Calu3 (cell line): ENCODE measurements at places on chromosomes 4 and X.

DNA sequence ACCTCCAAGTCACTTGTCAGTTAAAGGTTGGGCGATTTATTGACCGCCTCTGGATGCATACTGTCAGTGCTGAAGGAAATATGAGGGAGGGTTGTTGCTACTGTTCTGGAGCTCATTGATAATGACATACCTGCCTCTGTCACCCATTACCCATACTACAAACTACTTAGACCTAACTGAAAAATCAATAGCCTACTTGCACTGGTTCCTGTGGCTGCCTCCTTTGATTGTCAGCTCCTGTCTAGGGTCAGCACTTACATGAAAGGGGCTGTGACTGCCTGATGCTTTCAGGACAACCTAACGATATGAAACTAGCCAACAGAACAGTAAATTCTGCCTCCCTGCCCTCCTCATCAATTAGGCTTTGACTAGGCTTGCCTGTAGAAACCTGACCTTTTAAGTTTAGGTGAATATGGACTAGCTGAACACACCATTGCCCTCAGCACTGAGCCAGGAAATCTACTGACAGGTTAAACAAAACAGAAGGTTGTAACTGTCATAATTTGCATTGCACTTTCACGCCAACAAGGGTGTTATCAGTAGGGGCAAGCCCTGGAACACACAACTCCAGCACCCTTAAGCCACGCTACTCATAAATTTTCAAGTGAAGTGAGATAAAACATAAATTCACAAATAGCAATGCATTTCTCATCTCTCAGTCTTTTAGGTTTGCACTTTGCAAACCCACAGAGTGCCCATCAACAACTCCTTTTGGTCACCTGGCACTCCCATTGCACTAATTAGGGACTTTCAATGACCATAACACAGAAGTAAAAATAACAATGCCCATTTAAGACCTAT, 9.0 kb upstream of the MAB21L2 start:
- no peak for DNase-seq

DNA sequence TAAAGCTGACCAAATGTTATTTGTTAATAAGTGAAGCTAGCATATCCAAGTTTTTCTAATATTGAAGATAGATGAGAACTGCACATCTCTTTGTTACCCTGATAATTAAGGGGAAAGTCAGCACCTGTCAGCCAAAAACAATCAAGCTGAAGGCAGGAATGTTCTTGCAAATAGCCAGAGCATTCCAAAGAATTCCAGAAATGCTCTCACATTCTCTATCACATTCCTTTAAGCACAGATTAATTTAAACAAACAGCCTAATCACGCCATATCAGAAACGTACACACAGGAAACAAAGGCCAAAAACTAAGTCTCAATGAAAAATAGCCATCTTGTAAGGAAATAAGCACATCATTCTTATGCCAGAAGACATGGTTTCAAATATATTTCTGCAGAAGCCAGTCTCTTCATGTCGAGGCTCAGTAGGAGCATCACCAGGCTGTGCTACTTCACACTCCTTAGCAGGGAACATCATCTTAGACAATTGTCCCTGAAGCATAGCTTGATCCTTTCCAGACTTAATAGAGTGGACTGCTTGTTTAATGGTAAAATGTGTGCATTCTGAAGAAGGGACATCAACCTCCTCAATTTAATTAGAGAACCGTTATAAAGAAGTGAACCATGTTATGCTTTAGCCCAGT, 252.9 kb upstream of the TTC29 start:
- DNase-seq: no peak

- no peak for DNase-seq
These were observed 57.0 kb downstream of the MND1 start for GRCh38 chr4:153401501-153401900.

GRCh38 chr4:154292589-154292988, 199.0 kb downstream of the DCHS2 start:
- DNase-seq: peak; percentile 4

DNA sequence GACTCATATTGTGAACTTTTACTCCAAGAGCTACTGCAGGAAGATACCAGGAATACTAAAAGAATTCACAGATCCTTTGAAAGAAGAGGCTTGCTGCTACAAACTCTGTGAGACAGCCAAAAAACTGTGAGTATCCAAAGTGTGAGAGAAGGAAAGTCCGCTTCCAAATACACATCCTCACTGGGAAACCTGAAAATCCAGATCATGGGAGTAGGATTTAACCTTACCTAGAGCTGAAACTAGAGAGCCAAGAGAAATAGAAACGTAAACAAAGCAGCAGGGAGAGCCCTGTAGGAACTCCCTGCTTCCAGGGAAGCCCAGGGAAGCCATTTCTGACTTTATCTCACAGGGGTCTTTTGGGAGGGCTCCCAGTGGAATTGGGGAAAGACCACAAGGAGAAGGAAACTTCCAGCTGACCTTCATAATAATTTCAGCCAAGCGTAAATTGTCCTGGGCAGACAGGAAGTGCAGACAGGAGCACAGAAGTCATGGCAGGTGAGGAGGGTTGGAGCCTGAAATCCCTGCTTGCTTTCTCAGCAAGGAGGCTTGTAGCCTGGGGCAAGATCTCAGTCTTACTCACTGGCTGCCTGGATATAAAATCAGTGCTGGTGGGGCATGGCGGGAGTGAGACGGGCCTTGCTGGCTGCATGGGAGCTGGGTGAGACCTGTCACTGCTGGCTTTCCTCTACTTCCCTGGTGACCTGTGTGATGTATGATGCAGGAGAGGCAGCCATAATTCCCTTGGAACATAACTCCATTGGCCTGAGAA, 26.2 kb upstream of the NFKB1 start:
- DNase-seq: no peak
